ENCODE measurements at places on chromosomes 7 and 10.

DNA sequence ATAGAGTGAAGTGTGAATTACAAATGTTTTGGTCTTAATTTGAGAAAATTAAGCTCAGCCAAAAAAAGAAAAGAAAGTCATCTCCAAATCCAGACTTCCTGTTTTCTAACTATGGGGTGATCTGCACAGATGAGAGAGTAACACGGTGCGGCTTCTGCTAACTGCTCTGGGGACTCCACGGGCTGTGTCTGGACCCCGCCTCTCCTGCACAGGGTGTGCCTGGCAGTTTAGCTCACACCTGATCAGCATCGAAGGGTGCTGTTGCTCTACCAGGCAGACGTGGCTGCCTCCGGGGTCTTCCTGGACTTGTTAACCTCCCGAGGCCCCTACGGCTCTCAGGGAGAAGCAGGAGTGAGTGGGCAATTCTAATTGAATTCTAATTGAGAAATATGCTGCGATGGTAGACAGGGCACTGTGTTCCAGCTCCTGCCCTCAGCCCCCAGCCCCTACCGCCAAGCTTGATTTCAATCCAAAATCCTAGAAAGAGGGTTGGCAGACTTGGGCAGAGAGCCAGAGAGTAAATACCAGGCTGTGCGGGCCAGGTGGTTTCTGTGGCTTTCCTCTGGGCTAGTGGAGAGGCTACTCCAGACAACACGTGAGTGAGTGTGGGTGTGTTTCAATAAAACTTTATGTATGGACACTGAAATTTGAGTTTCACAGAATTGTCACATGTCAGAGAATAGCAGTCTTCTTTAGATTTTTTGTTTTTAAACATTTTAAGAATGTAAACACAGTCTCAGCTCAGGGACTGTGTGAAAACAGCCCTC lies 13.4 kb downstream of the SHH start:
- no peak for DNase-seq

DNA sequence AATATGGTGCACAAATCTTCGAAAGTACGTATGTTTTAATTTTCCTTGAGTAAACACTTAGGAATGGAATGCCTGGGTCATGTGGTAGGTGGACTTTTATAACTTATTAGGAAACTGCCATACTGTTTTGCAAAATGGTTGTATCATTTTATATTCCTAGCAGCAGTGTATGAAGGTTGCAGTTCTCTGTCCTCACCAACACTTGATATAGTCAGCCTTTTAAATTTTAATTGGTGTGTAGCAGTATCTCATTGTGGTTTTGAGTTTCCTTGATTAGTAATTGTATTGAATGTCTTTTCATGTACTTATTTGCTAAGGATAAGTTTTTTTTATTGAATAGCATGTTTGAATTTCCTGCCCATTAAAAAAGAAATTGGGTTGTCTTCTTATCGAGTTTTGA lies 926 bp upstream of the PCBD1 start:
- no peak for DNase-seq

DNA sequence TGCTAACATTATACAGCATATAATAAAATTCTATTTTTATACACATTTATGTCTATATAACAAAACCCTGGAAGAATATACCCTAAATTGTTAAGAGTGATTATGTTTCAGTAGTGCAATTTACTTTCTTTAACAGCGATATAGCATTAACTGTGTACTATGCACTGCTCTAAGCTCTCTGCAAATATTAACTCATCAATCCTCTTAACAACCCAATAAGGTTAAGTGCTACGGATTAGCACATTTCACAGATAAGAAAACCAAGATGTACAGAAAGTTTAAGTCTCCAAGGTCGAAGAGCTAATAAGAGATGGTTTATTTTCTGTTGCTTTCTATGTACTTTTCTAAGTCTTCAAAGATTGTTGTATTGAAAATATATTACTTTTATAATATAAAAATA lies 95.8 kb downstream of the SEMA3C start:
- DNase-seq, result no peak

DNA sequence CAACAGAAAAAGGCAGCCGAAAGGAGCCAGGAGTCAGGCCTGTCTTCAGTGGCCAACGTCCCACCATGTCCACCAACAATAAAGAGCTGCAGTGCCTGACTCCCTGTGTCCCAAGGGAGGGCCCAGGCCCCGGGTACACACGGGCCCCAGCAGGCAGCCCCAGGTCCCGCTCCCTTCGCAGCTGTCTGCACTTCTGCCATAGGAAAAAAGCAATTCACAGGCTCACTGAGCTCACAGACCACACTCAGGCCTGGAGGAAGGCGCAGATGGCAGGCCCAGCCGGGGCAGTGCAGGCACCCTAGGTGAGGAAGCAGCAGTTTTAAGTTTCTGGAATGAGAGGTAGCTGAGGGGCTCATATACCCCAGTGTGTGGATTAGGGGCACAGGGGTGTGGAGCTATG lies 100.5 kb downstream of the PRKAG2 start:
- no peak for DNase-seq

DNA sequence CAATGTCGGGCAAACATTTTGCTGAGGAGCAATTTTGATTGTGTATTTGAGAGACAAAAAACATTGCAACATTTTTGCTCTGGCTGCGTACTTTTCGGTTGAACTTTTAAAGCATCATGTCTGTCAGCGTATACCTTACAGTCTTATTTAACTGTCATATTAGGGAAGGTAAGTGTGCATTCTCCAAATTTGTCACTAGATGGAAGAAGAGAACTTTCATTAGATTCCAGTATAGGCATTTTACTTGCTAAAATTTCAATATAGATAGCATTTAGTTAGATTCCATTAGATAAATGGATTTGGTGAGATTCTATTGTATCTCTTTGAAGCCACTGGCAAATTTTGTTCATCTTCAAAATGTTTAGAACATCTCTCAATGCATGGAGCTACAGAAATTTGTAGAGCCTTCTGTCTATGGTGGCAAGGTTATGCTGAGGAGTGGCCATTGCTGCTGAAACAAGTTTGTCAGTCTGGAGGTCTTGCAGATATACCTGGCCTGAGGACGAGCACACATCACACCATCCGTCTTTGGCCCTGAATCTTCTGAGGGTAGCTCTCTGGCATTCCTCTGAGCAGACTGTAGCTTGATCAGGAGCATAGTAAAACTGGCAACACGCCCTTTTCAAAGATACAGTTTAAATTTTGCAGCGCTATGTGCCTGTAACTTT lies 437.5 kb upstream of the MBL2 start:
- no peak for DNase-seq

- no peak for DNase-seq
Measured at GRCh38 chr10:62186999-62187675, 81.5 kb downstream of the RTKN2 start.

GRCh38 chr10:118818621-118819221 lies 64.0 kb upstream of the CACUL1 start:
- no peak for DNase-seq

DNA sequence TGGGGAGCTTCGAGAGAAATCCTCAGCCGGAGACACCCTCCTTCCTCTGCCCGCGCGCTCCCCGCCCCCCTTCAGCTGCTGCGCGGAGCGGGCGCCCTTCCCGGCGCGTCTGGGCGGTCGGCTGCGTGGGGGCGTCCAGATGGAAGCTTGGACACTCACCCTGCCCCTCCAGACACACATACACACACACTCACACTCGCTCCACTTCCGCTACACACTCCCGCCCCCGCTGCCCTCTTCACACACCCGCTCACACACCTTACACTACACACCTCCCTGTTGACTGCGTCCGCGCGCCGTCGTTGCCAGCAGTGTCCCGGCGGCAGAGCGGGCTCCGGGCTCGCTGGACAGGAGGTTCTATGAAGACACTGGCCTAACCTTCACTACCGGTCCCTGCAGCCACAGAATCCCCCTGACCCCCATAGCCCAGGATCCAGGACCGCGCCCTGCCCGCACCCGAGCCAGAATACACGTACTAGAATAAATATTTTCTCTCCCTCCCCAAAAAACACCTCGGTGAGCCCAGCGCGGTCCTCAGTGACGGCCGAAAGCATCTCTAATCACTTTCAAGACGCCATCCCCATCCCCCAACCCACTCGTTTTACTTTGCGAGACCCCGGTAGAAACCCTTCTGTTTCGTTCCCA lies 1.1 kb upstream of the EGR2 start:
- peak; percentile 43 for DNase-seq

- DNase-seq, result no peak
Measured at GRCh38 chr7:96638669-96639068, 71.0 kb downstream of the SEM1 start.

DNA sequence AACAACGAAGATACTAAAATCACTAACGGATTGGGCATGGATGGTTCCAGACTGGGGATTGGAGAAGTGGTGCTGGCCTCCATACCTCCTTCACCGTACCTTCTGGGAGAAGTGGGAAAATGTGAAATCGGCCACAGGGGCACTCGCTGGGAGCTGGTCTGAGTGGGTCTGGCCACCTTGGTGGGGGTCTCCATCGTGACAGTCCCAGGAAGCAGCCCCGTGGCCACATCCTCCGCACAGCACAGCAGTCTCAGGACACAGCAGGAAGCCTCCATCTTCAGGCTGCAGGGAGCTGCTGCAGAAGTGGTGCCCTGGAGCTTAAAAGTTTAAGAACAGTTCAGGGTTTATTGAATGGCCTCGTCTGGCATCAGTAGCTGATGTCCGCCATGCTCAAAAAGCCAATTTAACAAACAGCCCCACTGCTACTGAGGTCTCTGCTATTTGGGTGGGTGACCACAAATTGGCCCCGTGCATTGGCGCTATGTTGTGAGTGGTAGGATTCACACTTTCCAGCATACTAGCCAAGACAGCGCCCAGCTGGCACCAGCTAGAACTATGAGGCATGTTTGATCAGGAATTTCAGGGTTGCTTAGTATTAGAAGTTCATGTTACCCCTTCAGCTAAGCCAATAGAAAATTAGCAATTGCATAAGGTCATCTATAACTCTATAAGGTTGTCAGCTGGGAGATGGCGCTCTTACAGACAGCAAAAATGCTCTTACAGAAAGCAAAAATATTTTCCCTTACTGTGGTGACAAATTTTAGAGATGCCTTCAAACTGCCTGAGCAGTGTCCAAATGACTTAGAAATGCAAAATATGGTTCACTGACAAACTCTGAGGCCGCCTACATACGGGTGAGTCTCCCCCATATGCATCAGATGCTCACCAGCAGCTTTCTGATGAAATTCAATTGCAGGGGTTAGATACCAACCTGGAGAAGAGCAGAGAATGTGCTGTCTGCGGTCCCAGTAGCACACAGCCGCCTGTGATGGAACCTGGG lies 17.0 kb downstream of the PKD1L1 start:
- DNase-seq, result no peak

GRCh38 chr7:16236381-16236780 lies 185.0 kb downstream of the CRPPA start:
- DNase-seq, result no peak

DNA sequence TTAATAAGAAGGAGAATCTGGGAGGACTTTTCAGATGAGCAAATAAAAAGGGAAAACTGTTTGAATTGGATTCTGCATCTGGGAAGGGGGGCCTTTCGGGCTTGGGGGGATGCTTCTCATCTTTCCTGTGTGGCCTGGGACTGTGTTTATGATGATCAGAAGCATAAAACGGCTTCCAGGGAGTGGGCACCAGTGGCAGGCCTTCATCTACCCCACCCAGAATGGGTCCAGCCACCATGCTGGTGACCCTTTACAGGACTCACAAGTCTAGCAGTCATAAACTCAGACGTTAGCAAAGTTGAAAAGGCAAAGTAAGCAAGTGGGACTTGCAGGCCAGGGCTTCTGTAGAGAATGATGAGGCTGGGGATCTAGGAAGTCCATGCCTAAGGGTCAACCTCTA lies 198.3 kb upstream of the ZMIZ1 start:
- DNase-seq, result no peak

DNA sequence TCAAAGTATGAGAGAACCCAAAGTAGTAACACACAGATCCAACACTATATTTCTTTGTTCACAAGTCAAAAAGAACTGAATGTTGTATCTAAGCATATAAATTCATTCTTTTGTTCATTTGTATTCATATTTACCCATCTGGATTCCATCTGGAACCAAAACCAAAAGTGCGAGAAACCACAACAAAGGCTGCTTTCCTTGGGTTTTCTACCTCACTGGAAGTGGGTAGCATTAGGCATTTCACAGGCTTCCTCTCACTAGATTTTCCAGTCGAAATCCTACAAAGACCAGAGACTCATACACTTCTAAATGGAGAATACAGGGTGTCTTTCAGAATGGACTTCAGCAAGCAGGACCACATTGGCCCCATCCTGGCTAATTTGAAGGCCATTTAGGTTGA lies 109.8 kb upstream of the WNT16 start:
- no peak for DNase-seq

DNA sequence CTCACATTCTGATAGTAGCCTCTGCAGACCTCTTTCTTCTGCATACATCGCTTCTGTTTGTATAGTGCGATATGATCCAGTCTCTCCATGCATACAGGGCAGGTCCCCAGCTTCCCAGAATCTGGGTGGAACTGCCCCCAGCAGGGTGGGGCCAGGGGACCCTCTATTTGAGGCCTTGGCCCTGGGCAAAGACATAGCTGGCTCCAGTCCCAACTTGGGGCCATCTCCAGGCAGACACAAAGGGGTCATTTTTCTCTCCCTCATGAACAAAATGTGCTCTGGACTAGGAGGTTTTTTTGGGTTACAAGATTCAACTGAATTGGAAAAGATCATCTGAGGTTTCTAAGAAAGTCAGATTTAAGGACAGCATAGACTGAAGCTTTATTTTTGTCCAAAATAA lies 21.1 kb upstream of the HSPA12A start:
- no peak for DNase-seq

DNA sequence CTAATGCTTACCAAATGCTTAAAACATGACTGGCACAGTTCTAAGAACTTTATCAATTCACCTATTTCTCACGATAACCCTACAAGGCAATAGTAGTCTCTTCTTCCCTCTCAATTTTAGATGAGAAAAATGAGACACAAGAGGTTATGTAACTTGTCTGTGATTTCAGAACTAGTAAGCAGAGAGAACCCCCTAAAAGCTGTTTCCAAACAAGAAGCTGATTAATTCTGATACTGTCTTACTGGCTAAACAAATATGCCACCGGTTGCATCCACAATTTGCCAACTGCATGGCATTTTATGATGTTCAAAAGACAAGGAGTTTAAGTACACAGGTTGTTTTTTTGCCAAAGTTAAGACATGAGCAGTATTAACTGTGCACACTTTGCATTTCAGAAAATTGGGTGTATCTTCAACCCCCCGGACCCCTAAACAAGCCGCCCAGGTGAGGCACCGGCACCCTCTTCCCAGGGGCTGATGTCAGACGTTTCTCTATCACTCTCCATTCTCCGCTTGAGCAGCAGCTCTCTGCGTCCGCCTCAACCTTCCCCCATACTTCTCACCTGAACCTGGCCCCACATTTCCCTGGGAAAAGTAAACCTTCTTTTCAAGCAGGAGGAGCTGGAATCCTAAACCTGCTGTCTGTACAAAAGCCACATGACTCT lies 21.7 kb downstream of the RSU1 start:
- no peak for DNase-seq

GRCh38 chr7:15433151-15433550 lies 128.7 kb downstream of the AGMO start:
- DNase-seq, result no peak

Measured in activated effector memory CD4-positive, alpha-beta T cell treated with Interleukin-2 at 50 U/mL for 16 hours (primary cell).